ENCODE measurements at places on chromosomes 1 and 21.
A peak's percentile ranks its signal among the peaks of the same experiment; 100 is the strongest.

DNA sequence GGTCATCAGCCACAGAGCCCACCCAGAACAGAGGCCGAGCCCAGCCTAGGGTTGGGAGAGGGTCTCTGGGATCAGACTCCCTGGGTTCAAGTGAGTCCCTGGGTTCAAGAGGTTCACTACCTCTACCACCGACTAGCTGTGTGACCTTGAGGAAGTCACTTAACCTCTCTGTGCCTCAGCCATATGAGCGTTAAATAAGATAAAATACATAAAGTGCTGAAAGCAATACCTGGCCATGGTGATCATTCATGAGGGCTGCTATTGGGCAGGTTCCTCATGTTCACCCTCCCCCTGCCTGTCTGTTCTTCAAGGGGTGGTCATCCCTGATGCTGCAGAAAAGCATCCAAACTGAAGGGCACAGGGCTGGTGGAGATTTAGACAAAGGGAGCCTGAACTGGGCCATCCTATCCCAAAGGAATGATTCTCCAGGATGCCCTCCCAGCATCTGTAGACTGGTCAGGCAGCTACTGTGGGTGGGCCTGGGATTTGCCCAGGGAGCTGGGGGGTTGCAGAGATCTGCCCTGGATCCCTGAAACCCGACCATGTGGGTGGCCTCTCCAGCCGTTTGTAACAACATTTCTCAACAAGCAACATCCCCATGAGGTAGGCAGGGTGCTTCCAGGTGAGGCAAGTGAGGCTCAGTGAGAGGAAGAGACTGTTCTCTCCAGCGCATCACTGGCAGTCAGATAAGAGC, 196.6 kb downstream of the MATN1 start:
- peak; percentile 14 for DNase-seq

DNA sequence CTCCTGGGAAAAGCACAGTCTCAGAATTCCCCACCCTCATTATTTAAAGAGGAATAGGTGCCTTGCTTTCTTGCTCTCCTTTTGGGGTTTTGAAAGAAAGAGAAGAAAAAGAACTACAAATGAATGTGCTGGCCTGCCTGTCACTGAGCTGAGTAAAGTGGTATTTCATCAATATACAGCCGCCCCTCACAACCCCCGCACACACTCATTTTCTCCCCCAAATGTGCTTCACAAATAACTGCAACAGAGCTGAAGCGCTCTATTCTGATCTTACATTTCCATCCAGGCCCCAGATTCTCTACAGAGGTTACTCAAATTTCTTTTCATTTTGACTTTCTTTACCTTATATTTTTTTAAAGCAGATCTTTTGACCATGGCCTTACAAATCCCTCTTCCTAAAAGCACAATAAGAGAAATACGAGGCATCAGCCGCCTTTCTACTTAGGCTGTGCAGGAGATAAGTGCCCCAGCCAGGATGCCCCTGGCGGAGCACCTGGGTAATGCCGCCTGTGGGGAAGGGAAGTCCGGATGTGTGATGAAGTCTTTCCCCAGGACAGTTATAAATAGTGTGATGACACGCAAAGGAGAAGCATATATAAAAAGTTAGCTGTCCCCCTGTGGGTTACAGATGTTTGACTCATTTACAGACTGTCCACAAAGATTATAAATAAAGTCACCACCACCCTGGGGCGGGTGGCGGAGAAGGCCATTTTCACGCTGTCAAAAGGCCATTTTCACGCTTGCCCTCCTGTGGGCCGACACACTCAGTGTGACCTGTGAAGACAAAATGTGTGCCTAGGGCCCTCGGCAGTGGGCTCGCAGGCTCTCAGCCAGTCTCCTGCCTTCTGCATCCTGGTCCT, 6.5 kb downstream of the KCNN3 start:
- no peak for DNase-seq

- no peak for DNase-seq
These were observed 1042.6 kb downstream of the PLA2G4A start for GRCh38 chr1:187871177-187871845.

- DNase-seq, result peak; percentile 67
These were observed 40.0 kb downstream of the EPHB2 start for GRCh38 chr1:22750685-22751051.

DNA sequence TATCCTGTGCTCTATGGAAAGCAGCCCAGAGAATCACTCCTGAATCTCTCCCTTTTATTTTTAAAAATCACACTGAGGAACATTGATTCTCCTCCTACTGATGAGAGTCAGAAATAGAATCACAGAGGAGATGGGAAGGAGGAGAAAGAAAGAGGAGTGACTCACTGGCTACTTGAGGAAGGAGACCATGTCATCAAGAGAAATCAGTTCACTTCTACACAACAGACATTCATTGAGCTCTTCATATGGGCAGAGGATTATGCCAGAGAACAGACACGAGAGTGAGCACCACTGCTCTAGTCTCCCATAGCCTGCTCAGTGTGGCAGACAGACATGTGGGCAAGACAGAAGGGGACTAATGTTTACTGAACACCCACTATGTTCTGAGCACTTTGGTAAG, 44.2 kb downstream of the RAB3B start:
- no peak for DNase-seq

GRCh38 chr1:169491845-169492281, 6.1 kb upstream of the SLC19A2 start:
- DNase-seq, result peak; percentile 23

- no peak for DNase-seq
These were observed 76.6 kb upstream of the HOOK1 start for GRCh38 chr1:59738152-59738551.

DNA sequence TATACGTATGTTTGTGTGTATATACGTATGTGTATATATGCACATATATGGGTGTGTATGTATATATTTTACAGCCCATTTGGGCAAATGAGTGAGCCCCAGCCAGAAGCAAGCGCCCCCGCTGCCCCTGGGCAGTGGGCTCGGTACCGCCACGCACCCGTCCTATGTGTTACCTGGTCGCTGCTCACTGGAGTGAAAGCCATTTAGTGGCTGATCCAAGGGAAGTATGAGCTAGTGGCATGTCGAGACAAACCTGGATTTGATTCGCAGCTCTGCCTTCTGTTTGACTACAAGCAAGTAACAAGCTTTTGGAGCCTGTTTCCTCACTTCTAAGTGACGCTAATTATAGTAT, 35.8 kb upstream of the JAK1 start:
- no peak for DNase-seq

DNA sequence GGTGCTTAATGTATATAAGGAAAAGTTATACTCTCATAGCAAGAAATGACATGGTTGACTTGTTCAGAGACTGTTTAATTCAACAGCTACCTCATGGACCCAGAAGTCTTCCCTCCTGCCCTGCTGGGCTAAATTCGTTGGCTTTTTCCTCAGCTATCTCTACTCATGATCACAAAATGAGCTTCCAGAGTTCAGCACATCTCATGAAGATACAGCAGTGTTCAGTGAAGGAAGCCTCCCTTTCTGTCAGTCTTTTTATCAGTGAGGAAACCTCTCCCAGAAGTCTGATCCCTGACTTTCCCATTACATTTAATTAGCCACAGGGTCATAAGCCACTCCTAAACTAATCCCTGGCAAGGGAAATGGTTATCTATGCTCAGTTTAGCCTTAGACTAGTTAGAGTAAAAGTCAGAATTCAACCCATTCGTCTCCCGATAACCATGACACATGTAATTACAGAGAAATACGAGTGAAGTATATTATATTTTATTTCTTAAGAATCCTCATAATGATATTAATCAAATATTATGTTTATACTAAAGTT, 97.5 kb downstream of the DENND1B start:
- no peak for DNase-seq

DNA sequence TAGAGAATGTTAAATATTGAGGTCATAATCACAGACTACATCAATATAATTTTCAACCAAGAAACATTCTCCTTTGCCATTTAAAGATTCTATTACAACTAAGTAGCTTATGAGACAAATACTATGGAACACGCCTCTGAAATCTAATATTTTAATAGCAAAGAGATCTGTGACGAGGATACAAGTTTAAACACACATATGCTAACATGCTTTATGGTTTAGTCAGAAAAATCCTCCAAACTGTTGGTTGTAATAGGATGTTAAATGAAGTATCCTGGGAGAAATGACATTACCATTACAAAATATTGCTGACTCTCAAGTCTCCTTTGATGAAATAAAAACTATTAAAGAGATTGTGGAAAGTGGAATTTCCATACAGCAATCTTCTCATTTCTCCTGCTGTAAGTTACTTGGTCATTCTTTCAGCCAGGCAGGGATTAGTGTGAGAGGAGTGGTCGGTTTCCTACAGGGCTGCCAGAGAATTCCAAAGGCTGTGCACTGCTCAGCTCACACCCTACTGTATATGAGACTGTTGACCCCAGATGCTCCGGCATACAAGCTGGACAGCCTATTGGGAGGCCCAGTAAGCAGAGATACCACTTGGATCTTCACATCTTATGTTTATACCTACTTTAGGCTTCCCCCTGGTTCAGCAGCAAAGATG, 26.6 kb downstream of the SCYL3 start:
- no peak for DNase-seq

DNA sequence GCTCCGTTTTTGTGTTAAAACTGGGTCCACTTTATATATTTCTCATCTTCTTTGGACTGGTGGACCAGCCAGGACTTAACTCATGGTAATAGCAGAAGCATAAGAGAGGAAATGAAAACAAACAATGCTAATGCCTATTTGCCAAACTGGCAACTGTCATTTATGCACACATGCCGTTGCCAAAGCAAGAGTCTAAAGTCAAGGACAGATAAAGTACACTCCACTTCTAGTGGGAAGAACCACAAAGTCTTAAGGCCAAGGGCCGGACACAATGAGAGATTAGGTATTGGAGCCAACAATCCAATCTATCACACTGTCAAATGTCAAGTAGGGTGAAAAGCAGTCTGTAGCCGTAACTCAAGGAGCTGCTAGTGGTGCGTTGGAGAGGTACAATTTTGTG, 157.7 kb downstream of the LYPLAL1 start:
- DNase-seq, result no peak

DNA sequence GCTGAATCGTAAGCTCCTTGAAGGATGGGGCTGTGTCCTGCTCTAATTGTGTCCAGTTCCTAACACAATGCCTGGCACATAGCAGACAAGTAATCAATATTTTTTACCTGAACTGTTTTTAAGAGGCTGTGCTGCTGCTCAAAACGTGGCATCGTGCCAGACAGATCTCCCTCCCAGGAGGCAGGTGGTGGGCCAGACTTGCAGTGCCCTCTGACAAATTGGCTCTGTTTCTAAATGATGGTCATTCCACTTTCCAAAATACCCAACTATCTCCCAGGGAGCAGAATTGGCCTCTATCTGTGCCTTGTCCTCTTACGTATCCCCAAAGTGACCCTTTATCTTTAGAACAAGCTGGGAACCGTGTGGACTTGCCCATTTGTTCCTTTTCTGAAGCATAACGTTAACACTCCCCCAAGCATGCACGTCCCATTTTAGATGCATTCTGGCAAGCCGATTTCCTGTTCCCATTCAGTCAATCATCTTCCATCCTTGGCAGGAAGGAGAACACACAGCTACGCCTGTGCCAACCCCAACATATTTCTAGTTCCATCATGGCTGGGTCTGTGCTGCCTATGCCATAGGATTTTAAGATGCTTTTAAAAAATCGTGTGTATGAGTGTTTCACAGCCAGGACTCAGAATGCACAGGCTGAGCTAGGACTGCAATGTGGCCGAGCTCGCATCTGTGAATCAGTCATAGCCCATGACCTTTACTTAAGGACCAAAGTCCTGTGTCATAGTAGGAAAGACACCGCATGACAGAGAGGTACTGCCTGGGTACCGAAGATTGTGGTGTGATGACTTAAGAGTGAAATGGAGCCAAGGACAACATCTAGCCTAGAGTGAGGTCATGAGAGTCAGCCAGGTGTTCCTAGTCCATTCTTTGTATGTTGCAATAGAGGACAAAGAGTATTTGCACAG, 408.6 kb downstream of the PRDM2 start:
- peak; percentile 8 for DNase-seq

DNA sequence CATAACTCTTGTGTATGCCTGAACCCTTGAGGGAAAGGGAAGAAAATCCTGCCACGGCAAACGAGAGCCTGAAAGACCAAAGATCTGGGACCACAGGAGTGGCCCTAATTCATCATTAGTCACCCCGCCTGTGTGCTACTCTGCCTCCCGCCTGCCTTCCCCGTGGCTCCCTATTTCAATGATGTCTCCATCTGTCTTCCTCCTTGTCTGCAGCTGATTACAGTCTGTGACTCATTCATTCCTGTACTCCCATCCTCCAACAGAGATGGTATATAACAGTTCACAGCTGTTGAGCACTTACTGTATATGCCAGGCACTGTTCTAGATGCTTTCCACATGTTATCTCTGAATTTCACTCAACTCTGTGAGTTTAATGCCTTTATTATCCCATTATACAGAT, 96.6 kb downstream of the SEC16B start:
- peak; percentile 90 for DNase-seq

DNA sequence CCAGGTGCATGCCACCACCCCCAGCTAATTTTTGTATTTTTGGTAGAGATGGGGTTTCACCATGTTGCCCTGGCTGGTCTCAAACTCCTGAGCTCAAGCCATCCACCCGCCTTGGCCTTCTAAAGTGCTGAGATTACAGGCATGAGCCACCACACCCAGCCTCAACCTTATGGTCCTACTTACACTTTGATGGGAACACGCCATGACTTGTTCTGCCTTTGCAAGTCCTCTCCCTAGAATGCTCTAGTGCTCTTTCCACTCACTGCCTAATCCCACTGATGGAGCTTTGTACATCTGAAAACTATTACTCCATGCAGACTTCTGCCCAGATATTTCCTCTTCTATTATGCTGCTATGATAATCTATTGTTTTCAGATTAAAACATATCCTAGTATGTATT, 174.3 kb downstream of the DAB1 start:
- DNase-seq, result no peak

DNA sequence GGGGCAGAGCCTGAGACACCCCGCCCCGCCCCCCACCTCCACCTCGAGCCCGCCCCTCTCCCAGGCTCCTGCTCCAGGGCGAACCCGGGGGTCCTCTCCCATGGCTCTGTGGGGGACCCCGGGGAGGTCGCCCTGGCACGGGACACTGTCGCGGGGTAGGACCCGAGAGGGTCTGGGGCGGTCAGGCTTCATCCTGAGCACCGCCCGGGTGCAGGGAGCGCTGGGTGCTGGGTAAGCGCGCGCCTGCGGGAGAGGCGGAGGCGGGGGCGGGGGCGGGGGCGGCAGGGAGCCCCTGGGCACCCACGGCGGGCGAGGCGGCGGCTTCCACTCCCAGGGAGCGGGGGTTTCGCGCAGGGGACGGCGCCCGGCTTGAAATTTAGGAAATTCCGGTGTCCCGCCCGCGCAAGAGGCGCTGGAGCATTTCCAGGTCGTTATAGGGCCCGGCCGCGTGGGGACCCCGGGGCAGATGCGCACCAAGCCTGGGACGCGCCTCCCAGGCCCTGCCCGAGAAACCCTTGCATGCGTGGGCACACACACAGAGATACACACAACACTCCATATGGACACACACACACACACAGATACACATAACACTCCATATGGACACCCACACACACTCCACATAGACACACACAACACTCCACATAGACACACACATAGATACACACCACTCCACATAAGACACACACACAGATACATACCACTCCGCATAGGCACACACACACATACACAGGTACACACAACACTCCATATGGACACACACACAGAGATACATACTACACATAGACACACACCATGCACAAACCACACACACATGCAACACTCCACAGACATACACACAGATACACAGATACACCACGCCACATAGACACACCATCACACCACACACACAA, 48.7 kb upstream of the SLC19A1 start:
- DNase-seq, result peak; percentile 5

GRCh38 chr21:44696572-44696971, 400 bp upstream of the KRTAP10-12 start:
- DNase-seq, result no peak

Data from mammary epithelial cell (primary cell).